ENCODE measurements at places on chromosomes 1 and 21. TPM values are rescaled to one million over a fixed set of nuclear protein-coding genes. Genes with fewer than 3 reads are reported as not detected.

The PGLYRP4 gene
- total RNA-seq = not detected

GRCh38 chr1:52554756-52555155 is 1.9 kb upstream of the TUT4 start:
- DNase-seq = no peak

DNA sequence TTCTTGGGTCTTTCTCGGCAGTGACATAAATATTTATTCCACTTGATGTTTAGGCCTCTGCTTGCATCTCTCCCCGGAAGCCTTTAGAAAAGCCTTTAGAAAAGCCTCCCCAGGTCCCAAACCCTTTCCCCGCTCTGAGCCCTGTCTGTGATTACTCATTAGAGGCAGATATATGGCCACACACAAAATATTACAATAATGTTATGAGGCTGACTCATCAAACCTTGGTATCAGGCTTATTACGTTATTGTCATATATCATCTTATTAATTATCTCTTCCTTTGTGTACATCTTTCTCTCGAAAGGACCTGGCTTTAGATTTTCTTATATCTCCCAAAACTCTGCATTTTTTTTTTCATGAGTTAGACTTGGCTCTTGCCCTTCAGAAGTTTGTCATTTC is 69.5 kb downstream of the FGGY start:
- no peak for DNase-seq

The MAN1C1 gene
- 18.2 TPM for total RNA-seq

- DNase-seq = no peak
Measured at GRCh38 chr1:227092069-227092468, 152.0 kb downstream of the COQ8A start.

DNA sequence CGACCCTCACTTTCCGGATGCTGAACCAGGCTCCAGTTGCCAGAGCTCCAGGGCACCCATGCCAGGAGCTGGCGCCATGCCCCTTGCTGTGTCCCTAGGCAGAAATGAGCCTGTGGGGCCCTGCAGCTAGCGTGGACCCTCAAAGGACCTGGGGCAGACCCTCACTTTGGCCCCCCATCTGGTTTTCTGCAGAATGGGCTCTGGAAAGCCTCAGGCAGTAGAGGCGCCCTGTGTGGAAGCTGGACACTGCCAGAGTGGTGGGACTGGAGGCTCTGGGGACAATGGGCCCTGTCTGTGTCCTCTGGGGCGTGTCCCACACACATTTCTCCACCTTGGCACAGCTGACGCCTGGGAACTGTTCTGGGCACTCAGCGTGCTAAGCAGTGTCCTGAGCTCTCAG is 6.3 kb upstream of the AURKAIP1 start:
- no peak for DNase-seq

GRCh38 chr1:41540886-41541591 is 56.6 kb upstream of the EDN2 start:
- DNase-seq = no peak

DNA sequence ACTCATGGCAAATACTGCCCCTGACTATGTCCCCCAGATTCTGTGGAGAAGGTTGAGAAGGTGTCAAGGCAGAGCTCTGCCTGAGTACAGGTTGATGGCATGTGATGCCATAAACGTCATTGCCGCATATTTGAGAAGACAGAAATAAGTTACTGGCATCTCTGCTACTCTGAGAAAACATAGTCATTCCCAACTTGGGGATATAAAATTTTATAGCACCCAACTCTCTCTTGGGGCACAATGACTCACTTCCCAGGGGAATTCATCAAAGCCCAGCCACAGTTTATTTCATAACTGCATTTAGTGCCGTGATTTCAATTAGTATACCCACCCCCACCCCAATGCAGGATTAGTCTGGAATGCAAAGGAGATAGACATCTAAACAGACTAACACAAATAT is 101.9 kb upstream of the TNR start:
- DNase-seq = no peak

Measured in urinary bladder (tissue), 4 donors.